ENCODE measurements at places on chromosomes 13 and 19. TPM values are rescaled to one million over a fixed set of nuclear protein-coding genes. Genes with fewer than 3 reads are reported as not detected.

Gene OR10H1
- total RNA-seq = not detected

Gene MAB21L1
- total RNA-seq = 3.3 TPM

Gene SIGLEC5
- not detected for total RNA-seq

Gene AP2S1
- total RNA-seq = 142 TPM

Gene GATAD2A
- total RNA-seq = 55.7 TPM

Gene SHANK1
- 6.4 TPM for total RNA-seq

Gene TRPM4
- 27.5 TPM for total RNA-seq

Gene CGB7
- total RNA-seq = under 0.01 TPM

Gene SHISA7
- not detected for total RNA-seq

Gene ZNF28
- 19.8 TPM for total RNA-seq

Gene ZNF93
- total RNA-seq = 2.9 TPM

Gene RINL
- total RNA-seq = 1.6 TPM

Gene POSTN
- total RNA-seq = 686 TPM

Gene RNF113B
- total RNA-seq = not detected

Gene GPR12
- not detected for total RNA-seq

Gene LHB
- not detected for total RNA-seq

Gene ZNF665
- total RNA-seq = 3.3 TPM

Gene OR7C1
- not detected for total RNA-seq

Gene CGB5
- not detected for total RNA-seq

Gene TBXA2R
- 3.0 TPM for total RNA-seq

Gene ZNF708
- 6.1 TPM for total RNA-seq

Gene SLC25A41
- total RNA-seq = 0.07 TPM

Gene IGFL2
- total RNA-seq = 0.13 TPM
